ENCODE measurements at places on chromosomes 7 and 10.

DNA sequence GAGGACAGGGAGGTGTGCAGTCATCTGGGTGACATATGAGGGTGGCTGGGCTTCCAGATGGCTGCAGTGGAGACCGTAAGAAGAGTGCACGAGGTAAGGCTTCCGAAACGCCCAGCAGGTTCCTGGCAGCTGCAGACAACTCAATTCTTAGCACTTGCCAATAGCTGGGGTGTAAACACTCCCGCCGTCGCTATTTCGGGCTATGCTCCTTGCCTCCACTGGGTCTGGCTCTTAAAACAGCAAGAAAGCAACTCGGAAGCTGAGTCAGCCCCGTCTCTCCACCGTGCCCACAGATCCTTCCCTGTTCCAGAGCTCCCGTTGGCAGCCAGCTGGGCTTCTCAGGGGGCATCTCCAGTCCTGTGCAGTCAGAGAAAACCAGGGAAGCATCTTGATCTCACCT lies 6.1 kb upstream of the PDGFA start:
- no peak for DNase-seq

- no peak for DNase-seq
Measured at GRCh38 chr10:77738496-77739158, 101.0 kb upstream of the KCNMA1 start.

GRCh38 chr10:89639326-89639725 lies 5.7 kb downstream of the PANK1 start:
- DNase-seq: no peak

DNA sequence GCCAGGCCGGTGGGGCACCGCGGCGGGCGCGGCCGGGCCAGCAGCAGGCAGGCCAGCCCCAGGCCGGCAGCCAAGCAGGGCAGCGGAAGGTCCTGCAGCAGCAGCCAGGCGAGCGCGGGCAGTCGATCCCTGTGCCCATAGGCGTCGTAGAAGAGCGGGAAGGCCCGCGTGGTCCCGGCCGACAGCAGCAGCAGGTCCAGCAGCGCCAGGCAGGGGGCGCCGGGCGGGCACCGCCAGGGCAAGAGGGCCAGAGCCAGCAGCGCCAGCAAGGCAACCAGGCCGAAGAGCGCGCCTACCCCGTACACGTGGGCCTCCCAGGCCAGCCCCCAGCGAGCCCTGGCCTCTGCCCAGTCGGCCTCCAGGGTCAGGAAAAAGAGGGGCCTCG lies 8.4 kb upstream of the RBM28 start:
- peak; percentile 38 for DNase-seq
